ENCODE measurements at places on chromosomes 7 and 10.
A peak's percentile ranks its signal among the peaks of the same experiment; 100 is the strongest.

DNA sequence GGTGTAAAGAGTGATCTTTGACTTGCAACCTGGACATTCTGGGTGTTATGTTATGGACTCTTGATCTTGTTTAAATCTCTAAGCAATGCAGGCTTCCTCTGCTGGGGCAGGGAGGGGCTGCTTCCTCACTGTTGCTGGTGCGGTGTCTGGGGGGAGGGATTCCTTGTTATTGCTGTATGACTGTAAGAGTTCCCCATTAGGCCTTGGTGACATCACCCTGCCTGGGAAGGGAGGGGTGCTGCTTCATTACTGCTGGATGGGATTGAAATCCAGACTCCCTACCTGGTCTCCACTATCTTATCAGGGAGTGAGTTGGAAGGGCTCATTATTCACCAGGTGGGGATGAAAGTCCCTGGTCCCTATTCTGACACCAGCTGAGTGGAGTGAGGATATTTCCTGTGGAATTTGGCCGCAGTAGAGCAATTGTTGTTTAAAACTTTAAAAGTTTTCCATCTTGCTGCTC lies 8.8 kb downstream of the OGDH start:
- DNase-seq = no peak

DNA sequence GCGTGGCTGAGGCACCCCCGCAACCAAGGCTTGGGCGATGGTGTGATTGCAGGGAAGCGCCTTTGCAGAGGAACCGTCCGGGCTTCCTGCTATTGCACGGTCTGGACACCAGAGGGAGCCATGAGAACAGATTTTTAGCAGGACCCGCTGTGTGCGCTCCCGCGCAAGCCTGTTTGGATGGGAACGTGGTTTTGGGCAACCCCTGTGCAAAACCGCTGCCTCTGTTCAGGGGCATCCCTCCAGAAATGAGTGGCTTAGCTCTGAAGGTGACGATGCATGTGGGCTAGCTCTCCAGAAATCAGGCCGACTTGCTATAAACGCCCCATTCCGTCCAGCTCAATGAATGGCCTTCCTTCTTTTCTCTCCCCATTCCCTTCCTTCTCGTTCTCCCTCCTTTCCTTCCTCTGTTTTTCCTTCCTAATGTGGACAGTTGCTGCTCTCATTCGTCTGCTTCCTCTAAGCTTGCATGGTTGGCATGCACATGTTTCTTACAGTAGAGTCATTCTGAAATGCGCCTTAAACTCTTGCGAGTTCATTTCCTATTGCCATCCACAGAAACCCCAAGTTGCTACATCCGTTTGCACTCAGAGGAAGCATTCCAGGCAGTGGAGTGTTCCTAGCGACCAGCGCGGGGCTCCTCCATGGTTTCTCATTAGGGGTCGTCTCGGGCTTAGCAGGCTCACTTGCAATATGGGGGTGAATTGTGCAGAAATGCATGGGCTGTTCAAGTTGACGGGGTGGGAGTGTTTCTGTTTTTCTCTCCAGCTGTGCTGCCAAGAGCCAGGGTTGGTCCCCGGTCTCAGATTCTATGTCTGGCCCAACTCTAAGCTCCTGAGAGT lies 302.5 kb upstream of the GALNT17 start:
- peak; percentile 75 for DNase-seq

DNA sequence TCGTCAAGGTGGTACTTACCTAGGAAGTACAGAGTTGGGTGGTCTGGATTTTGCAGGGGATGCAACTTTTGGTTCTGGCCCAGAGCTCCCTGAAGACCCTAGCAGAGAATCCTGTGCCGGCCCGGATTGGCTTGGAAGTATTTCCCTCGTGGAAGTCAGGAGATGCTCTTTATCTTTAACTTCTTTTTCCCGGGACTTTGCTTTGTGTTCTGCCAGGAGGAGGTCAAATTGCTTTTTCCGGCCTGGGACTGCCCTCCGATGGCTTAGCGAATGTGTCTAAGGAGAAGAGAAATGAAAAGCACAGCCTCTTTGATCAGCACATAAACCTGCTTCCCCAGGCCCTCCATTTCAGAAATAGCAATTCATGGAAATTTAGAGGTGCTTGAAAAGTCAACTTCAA lies 57.0 kb upstream of the EFCAB10 start:
- DNase-seq = no peak

- DNase-seq = no peak
These were observed 293.7 kb upstream of the POM121L12 start for GRCh38 chr7:52741670-52742290.

All from ovary (tissue), 10 donors.